H7 (cell line): ENCODE measurements at places on chromosomes 3 and 15. TPM values are rescaled to one million over a fixed set of nuclear protein-coding genes. Genes with fewer than 3 reads are reported as not detected.

DNA sequence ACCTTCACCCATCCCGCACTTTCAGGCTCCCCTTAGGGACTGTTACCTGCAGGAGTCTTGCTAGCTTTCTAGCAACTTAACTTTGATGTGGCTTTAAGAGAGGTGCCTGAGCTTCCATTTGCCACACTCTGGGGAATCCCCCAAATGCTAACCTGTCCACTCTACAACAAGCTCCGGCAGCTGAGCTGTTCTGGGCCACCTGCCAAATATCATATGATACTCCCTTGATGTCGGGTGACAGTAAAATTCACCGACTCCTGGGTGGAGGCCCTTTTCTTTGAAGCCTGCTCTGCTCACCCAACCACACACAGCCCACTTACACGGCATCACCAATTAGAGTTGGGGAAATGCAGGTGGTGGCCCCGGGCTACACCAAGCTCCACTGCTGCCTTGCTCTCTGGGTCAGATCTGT, 38.0 kb upstream of the XCR1 start:
- DNase-seq: no peak

GRCh38 chr15:101411085-101411484, 78.4 kb downstream of the PCSK6 start:
- no peak for DNase-seq

DNA sequence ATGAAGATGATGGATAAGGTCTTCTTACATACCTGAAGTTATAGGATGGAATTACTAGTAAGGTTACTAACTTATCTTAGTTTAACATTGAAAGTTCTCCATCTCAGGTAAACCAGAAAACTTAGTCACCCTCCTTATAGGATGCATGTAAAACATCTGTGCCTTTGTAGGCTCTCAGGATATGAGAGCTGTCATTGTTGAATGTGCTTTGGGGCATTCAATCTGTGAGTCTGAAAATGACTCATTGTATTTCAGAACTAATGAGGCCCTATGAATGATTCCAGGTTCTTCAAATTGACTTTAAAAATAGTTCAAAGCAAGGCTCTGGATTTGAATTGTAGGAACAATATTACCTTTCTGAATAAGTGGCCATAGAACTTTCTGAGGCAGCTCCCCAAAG, 237.7 kb upstream of the AZI2 start:
- DNase-seq: no peak

- no peak for DNase-seq
Measured at GRCh38 chr3:134027631-134028030, 2.1 kb downstream of the SLCO2A1 start.

GRCh38 chr3:113423699-113424098, 17.6 kb downstream of the CFAP44 start:
- DNase-seq: no peak

- no peak for DNase-seq
Measured at GRCh38 chr3:86420990-86421739, 569.8 kb downstream of the VGLL3 start.

DNA sequence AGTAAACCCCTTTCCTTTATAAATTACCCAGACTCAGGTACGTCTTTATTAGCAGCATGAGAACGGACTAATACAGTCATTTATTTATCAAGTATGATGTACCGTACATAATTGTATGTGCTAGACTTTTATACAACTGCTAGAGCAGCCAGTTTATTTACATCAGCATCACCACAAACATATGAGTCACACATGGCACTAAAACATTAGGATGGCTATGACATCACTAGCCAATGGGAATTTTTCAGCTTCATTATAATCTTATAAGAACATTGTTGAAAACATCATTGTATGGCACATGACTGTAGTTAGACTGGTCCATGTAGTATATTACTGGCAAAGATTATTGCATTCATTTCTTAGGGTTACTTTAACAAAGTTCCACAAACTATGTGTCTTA, 121.7 kb downstream of the ZMAT3 start:
- DNase-seq: no peak

FOXL2NB gene
- total RNA-seq: 3.9 and 5.5 TPM in 2 replicates

TRH gene
- 0.41 and 0.59 TPM in 2 replicates for total RNA-seq

DNA sequence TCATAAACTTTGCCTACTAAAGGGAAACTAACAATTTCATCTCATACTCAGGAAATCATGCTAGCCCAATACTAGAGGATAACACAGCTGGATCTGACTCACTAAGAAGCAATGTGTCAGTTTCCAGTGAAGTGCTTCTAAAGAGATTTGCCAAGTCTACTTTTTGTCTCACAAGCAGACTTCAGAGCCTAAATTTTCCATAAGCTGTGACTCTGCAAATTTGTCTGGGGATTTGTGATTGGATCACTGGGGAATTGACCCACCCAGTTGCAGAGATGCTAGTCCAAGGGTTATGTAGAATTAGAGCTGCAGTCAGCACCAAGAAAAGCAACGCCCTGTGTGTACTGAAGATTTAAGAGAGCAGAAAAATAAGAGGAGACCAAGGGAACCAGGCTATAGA, 647.1 kb downstream of the NTRK3 start:
- DNase-seq: no peak

GOLGA8J gene
- 0.24 TPM in 1 of 2 replicates, not detected in the other for total RNA-seq

FGD5 gene
- 19.8 and 25.8 TPM in 2 replicates for total RNA-seq

DNA sequence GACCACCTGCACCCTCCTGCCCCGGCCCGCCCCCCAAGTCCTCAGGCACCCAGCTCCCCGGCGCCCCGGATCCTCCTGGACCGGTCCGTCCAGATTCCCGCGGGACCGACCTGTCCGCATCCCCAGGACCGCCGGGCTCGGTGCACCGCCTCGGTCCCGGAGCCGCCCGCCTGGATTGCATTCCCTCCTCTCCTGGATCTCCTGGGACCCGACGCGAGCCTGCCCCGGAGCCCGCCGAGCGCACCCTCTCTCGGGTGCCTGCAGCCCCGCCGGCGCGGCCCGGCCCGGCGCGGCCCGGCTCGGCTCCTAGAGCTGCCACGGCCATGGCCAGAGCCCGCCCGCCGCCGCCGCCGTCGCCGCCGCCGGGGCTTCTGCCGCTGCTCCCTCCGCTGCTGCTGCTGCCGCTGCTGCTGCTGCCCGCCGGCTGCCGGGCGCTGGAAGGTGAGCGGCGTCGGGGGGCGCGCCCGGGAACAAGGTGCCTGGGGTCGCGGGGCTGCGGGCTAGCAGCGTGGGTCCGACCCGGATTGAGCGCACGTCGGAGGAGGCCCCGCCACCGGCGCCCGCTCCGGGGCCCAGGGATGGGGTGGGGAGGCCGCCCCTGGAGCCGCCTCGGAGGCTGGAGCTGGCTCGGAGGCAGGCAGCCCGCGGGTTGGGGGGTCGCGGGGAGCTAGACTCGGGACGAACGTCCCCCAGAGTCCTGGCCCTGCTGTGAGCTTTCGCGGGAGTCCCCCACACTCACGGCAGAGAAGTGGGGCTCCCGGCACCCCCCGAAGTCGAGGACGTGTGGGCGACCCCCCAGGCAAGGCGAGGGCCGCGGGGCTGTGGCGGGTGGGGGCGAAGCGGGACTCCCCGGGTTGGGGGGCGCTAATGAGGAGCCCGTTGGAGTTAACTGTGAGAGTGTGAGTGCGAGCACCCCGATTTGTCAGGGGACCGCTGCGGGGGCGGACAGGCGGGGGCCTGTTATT, 610 bp downstream of the EPHB3 start:
- DNase-seq: peak; percentile 75

ST3GAL6 gene
- 5.7 and 6.6 TPM in 2 replicates for total RNA-seq

DNA sequence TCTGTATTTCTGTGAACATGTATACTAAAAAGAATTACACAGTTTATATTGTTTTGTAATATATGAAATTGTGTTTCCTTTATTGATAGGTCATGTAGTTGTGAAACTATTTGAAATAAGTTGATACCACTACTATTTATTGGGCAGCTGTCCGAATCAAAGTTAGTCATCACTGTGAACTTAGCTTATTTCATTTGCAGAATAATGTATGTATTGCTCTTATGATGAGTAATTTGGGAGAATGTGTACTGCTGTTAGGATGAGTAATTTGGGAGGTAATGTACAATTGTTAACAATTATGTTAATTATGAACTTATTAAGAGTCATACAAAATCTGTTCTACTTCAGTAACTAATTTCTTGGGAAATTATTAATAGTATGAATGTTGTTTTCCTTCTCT, 22.2 kb downstream of the FXR1 start:
- no peak for DNase-seq

- no peak for DNase-seq
Measured at GRCh38 chr3:196633555-196634151, 5.8 kb upstream of the NRROS start.
